ENCODE measurements at places on chromosomes 1 and 21.

DNA sequence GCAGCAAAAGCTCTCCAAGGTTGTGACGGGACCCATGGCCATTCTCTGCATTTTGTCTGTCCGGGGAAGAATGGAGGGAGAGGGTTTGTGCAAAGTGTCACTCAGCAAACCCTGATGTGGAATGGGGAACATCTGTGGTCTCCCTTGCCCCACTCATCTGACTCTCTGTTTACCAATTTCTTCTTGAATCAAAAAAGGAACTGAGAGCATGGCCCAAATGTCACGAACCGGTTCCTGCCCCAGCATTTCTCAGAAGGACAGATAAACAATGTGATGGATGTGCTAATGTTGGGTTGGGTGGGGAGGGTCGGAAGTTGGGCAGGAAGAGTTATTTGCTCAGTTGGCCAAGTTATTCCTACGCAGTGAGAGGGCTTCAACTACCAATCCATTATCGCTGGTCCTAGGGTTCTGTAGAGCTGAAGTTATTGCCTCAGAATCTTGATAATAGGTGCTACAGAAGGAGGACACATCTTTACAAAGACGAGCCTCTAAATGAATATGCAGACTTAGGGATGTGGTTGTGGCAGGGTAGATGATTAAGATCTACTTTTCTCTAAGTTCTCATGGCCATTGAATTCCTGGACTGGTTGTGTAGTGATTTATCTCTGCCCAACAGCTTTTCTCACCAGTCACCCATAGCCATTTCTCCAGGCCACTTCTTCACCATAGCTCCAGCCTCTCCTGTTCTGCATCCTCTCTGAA lies 9.6 kb upstream of the DUSP12 start:
- no peak for DNase-seq

DNA sequence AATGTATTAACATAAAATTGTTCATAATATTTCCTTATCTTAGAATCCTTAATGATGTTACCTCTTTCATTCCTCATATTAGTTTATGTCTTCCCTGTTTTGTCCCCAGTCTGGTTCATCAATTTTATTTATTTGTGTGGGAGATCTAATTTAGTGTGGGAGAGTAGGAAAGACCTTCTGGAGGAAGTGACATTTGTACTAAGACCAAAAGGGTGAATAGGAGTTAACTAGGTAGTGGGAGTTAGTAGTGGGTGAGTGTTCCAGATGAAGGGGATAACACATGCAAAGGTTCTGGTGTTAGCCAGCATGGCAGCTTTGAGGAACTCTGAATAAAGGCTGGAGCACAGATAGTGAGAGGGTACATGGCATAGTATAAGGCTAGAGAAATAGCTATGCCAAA lies 21.4 kb downstream of the RASAL2 start:
- no peak for DNase-seq

GRCh38 chr1:243505986-243506689 lies 250.3 kb downstream of the SDCCAG8 start:
- DNase-seq = no peak

DNA sequence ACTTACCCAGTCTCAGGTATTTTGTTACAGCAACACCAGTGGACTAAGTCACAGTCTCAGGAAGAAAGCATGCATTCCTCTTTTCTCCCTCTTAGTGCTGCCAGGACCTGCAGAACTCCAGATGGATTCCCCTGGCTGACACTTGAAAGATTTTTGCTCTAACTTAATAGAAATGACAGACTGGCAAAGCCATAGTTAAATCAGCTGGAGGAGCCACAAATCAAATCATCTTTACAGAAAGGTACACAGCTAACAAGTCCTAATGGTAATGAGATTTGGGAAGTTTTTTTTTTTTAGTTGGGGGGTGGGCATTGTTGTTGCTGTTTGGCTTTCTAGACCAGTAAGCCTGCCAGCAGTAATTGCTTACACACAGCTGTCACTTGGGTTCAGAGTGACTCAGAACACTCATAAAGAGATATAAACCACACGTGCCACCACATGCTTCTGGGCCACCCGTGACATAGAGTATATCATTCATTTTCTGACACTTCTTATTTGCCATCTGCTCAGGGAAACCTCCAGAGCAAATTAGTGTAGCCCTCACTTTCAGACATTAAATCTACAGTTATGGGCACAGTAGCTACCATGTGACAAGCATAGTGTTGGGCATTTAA lies 72.4 kb downstream of the FH start:
- no peak for DNase-seq

GRCh38 chr1:1044455-1045078 lies 24.6 kb downstream of the AGRN start:
- no peak for DNase-seq

Data from naive thymus-derived CD4-positive, alpha-beta T cell (primary cell).